ENCODE measurements at places on chromosomes 5 and 9. TPM values are rescaled to one million over a fixed set of nuclear protein-coding genes. Genes with fewer than 3 reads are reported as not detected.

Gene TMEM215
- total RNA-seq: not detected

Gene IARS1
- 217 TPM for total RNA-seq

Gene FBN2
- not detected for total RNA-seq

Gene RGS7BP
- total RNA-seq: not detected

Gene OTULINL
- total RNA-seq: 14.0 TPM

Gene GRXCR2
- not detected for total RNA-seq

Gene OLFM1
- total RNA-seq: 0.47 TPM

Gene TRIP13
- 37.2 TPM for total RNA-seq

Gene PCDHB7
- total RNA-seq: not detected

Gene ANGPTL2
- not detected for total RNA-seq

Gene NUTM2F
- total RNA-seq: not detected

Gene ADAMTS13
- total RNA-seq: 1.2 TPM

Gene ABLIM3
- not detected for total RNA-seq

Gene AOPEP
- 22.5 TPM for total RNA-seq

Gene GNA14
- total RNA-seq: not detected

Gene DNAH5
- total RNA-seq: not detected

Gene SLC1A1
- total RNA-seq: 0.05 TPM

Gene SV2C
- total RNA-seq: not detected

Gene C8G
- 0.56 TPM for total RNA-seq

Gene TEX48
- total RNA-seq: 1.0 TPM

Gene PCDHA1
- not detected for total RNA-seq

Gene LIX1
- total RNA-seq: not detected

Gene ARL14EPL
- not detected for total RNA-seq

Gene TSSK1B
- not detected for total RNA-seq

Gene MARCOL
- not detected for total RNA-seq

Gene ATP10B
- not detected for total RNA-seq

Gene ANKRD55
- 1.0 TPM for total RNA-seq

Gene PDLIM4
- total RNA-seq: 2.0 TPM

Gene GRM6
- not detected for total RNA-seq

Gene PDCD1LG2
- total RNA-seq: 1.4 TPM

Gene RABL6
- 109 TPM for total RNA-seq

Gene GMCL2
- not detected for total RNA-seq

Gene OR1Q1
- not detected for total RNA-seq

Gene CEP78
- 35.2 TPM for total RNA-seq

Gene STXBP1
- 32.9 TPM for total RNA-seq

Measured in activated T-helper 1 cell treated with anti-CD3 and anti-CD28 coated beads, Interleukin-12 subunit alpha, Interleukin-12 subunit beta, Interleukin-2, Interleukin-4 antibody, amounts not matched to agents 30 ng/mL and 10 ng/mL and 1 ng/mL, durations not matched to agents 14 hours and 24 hours and 36 hours (primary cell).